ENCODE measurements at places on chromosomes 16 and 17.

- peak; percentile 50 for DNase-seq
These were observed 41.5 kb downstream of the RPTOR start for GRCh38 chr17:80585890-80586845.

DNA sequence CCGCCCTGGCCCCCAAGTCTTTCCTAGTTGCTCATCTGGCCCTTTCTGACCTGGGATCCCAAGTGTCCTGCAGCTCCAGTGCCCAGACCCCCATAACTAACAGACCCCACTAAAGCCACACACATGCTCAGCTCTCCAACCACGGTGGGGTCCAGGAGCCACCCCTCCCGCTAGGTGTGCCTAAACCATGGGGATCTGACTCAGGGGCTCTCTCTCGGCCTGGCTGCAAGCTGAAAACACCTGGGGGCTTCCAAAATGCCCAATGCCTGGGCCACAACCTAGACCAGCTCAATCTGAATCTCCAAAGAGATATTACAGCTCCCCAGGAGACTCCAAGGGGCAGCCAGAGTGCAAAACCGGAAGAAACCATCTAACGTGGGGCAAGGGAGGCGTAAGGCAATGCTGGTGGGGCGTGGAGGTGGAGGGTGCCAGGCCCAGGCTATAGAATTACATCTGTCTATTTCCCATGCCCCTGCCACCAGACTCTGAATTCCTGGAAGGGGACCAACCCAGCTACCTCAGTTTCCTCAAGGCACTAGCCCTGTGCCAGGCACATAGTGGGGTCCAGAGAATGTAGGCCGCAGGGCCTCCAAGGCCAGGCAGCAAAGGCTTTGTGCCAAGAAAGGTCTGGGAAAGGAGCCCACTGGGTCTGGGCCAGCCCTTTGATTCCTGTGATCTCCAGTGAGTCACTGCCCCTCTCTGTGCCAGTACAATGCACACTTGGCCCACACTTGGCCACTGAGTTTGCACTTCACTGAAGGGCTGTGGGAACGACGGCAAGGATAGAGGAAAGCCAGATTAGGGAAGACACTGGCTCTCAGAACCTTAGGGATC, 3.3 kb downstream of the CD2BP2 start:
- peak; percentile 93 for DNase-seq

DNA sequence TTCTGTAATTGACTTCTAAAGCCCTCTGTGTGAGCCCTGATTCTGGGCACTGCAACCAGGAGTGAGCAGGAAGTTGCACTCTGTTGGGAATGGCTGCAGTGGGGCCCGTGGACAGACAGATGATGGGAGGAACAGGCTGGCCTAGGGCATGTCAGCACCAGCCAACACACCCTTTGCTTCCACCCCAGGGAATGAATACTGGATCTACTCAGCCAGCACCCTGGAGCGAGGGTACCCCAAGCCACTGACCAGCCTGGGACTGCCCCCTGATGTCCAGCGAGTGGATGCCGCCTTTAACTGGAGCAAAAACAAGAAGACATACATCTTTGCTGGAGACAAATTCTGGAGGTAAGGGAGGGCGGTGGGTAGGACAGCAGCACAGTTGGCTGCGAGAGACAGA, 10.8 kb upstream of the LPCAT2 start:
- DNase-seq, result no peak

DNA sequence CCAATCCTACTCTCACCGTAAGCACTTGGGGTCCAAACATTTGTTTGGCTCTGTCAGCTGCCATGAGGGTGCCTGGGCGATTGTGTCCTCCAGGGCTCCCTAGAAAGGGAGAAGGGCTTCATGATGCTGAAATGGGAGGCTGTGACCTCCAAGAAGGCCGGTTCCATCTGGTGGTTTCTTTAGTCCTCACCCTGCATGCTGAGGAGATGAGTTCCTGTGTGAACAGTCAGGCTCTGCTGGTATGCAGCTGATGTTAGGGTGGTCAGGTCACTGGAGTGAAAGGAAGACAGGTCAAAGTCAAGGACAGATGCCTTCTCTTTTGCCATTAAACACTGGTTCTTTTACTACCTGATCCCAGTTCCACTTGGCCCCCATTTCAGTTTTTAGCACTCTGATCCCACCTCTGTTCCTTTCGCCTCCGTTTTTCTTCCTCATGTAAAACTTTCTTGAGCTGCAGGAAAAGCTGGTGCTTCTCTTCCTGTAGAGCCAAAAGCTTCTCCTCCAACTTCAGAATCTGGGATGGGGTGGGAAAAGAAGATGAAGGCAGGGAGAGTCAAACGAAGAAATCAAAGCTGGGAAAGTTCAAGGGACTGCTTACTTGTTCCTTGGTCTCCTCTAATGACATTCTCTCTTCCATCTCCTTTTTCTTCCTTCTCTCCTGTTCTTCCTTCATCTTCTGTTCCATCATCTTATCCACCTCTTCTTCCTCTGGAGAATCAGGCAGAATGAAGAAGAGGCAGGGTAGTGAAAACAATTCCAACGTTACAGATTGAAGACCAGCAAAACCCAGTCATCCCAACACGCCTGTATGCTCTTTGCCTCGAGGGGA, 1.1 kb downstream of the GPS2 start:
- no peak for DNase-seq

DNA sequence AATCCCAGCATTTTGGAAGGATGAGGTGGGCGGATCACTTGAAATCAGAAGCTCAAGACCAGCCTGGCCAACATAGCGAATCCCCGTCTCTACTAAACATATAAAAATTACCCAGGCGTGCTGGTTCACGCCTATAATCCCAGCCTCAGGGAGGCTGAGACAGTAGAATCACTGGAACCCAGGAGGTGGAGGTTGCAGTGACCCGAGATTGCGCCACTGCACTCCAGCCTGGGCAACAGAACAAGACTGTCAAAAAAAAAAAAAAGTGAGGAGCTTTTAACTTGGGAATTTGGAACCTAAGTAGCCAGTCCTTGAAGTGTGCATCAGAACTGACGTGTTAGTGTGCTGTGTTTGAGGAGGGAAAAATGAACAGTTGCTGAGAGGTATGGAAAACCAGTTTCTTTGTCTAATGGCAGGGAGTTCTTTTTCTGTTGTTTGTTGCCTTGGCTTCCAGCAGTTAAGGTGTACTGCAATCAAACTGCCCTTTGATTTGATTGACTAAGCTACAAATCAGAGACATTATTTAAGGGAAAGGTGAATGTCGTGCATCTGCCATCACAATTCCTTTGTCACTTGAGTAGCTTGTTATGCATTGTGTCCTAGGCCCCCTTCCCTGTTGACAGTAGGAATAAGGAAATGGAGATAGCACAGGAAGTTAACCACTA, 8.6 kb upstream of the DUSP14 start:
- peak; percentile 18 for DNase-seq

- DNase-seq, result no peak
These were observed 12.0 kb downstream of the MINK1 start for GRCh38 chr17:4845118-4845517.

- DNase-seq, result no peak
These were observed 135.5 kb upstream of the MYOCD start for GRCh38 chr17:12530161-12530560.

GRCh38 chr17:79000396-79001189, 9.0 kb downstream of the CANT1 start:
- no peak for DNase-seq

Data from fibroblast of gingiva (primary cell).